ENCODE measurements at places on chromosomes 5 and 9.

DNA sequence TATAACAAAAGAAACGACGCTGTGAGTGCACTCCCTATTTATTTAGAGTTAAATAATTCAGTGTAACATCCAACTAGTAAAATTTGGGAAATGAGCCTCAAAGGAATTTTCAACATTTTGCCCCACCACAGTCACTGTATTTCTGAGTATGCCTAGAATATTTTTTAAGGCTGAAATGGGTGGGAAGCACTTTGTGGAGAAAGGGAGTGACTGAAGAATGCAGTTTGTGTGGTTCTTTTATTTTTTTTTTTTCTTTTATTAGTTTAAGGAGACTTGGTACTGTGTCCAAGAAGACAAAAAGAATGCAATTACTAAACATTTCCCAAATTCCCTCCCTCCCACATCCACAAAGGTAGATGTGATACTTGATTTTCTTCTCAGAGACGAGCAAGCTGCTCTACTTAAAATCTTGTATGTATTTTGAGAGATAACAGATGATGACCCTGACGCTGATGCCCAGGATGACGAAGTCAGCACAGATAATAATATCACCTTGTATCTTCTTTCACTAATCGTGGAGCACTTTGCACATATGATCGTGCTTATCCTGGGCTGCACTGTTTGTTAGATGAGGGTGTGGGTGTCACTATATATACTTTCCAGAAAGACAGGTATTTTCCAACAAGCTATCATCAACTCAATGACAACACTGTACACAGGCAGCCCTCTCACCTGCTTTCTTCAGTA lies 586.3 kb downstream of the RAB3C start:
- no peak for DNase-seq

DNA sequence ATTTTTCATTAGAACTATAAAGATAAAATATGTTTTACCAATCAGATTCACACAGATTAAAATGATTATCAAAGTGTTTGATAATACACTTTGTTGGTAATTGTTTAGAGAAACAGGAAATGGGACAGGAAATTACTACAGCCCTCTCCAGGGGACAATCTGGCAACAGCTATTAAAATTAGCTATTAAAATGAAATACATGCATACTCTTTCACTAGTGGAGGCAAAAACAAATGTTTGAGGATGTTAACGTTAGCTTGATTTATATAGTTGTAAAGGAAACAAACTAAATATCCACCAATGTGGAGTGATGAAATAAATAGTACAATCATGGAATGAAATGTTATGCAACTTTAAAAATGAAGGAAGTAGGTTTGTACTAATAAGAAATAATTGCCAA lies 53.7 kb downstream of the TARS1 start:
- DNase-seq: no peak

GRCh38 chr5:84130006-84130580 lies 254.6 kb downstream of the EDIL3 start:
- no peak for DNase-seq

DNA sequence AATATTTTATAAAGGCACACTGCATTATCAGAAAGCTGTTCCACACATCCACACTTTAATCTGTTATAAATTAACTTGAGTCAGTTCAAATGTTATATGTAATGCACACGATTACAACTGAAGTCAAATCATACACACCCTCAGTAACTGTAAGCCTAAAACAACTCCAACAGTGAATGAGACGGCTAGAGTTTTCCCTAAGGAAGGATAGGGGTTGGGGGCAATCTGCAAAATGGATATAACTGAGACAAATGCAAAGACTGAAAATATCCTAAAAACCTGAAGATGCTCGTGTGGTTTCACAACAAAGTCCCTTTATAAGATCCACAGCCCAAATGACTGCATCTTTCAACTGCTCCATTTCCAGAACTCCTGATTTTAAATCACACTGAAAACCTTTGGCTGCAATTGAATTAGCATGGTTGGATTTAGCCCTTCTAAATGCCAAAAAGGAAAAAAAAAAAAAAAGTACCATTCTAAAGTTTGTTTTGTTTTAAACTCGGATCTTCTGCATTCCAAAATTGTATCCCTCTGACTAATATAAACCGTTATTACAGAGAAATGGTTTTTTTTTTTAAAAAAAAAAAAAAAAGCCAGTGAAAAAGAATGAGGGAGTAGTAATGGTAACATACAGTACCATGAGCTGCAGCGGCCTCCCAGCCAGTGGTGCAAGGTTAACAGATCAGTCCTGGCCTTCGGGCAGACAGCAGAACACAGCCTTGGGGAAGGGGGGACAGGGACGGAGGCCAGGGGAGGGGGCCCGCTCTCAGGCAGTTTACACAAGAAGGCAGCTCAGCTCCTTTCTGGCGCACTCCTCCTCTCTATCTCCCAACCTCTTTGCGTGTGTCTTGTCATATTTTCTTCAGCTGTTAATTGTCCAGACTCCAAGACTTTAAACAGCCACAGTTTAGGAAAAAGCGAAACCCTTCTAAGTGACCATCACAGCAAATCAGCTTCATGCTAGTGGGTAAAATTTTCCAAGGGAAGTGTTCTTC lies 166.1 kb downstream of the BNC2 start:
- peak; percentile 43 for DNase-seq

DNA sequence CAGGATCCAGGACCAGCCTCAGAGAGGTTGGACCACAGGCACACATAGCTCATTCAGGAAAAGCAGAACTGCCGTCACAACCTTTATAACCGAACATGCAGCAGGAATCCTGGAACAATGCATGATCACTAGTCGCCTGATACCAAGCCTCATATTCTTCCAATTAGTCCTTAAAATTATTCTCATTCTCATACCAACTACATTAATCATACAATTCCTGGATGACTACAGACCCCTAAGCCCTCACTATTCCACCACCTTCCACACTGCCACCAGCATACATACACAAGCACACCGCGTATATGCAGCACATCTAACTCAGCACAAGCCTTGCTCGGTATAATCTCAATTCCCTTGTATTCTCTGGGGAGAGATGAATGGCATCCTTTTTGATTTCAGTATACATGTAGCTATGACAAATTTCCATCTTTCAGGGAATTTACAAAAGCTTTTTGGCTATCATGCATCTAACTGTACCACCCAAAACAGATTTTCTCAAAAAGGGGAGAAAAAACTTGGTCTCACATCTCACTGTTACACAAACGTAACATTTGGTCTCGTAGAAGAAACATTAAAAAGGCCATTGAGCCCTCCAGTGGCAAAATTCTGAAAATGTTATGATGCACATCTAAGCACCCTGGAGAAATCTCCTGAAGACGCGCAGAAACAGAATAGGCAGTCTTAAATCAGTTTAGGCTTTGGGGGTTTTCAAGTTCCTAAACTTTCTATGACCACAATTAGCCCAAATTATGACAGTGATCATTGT lies 46.2 kb downstream of the MCTP1 start:
- peak; percentile 8 for DNase-seq

DNA sequence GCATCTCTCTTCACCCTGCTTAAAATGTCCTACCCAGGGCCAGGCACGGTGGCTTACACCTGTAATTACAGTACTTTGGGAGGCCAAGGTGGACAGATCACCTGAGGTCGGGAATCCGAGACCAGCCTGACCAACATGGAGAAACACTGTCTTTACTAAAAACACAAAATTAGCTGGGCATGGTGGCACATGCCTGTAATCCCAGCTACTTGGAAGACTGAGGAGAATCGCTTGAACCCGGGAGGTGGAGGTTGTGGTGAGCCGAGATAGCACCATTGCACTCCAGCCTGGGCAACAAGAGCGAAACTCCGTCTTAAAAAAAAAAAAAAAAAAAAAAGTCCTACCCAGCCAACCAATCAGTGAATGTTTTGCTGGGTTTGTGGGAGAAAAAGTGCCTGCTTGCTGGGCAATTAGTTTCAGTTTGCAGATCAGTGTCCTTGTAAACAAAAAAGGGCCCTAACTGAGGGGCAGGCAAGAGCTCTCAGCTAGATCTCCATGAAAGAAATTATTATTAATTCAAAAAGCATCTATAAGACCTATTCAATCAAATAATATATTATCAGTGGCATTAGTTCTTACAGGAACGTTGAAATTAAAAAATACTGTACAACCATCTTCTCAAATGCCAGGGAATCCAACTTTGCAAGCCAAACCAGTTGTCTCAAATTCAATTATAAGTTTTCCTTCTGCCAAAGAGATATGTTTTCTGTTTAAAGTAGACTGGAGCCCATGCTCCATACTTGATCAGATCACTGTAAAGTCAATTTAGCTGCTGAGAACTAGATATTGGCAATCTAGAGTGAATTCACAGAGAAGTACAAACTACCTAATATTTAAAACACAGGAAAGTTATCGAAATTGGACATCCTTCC lies 3.9 kb downstream of the MEGF9 start:
- peak; percentile 72 for DNase-seq

DNA sequence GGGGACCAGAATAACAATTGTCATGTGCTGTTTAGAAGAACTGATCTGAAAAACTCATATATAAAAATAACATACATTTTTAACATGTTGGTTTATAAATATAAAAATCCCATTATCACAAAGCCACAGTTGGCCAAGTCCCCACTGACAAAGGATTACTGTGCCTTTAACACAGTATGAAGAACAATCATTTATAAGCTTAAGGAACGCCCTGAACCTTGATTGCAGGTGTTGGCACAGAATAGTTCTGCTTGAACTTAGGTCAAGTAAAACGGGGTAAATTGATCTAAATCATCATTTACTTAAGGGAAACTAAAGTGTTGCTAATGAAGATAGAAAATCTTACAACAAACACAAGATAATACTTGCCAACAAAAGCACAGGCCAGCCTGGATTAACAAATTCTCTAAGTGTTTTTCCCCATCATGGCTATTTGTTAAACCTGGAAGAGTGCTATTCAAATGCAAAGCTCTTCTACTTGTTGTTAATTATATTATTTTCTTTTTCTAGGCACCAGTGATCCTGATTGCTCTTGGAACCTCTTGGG lies 46.1 kb downstream of the ASTN2 start:
- DNase-seq: no peak

DNA sequence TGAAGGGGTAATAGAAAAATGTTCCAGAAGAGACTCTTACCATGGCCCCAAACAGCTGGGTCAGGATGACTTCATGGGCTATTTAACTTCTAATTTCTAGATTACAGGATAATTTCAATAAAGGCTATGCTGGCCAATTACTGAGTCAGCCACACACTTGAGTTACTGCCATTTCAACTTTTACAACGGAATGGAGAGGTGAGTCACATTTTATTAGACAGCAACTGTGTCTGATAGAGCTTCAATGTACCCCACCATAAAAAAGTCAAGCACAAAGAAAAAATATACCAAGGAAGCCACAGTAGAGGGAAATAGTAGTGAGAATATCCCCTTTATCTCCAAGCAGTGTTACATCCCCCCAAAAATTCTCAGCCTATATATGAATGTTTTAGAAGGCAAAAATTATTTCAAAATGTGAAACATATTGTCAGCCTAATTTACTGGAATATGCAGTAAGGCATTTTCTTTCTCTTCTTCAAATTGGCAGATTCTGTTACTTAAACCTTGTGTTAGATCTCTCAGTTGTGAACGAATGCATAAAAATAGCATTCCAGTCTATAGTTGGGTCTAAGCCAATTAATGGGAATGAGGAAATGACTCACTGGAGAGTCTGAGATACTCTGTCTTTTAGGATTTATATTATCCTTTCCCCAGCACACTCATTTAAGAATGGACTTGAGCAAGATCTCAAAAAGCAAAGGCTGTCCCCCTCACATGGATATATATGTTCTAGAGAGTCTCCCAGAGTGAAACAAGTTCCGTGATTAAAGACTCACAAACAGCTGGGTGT lies 47.1 kb upstream of the RAI14 start:
- DNase-seq: peak; percentile 96

DNA sequence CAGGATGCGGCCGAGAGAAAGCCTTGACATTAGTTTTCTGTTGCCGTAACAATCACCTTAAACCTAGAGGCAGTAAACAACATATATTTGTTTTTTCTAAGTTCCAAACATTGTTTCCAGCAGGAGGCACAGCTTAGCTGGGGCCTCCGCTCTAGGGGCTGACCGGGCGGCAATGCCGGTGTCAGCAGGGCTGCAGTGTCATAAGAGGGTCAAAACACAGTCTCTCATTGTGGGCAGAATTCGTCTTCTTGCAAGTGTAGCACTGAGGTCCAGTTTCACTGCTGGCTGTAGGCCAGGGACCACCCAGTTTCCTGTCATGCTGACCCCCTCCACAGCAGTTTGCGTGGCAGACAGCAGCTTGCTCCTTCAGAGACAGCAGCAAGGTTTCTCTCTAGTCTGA lies 186.2 kb downstream of the PJA2 start:
- no peak for DNase-seq

DNA sequence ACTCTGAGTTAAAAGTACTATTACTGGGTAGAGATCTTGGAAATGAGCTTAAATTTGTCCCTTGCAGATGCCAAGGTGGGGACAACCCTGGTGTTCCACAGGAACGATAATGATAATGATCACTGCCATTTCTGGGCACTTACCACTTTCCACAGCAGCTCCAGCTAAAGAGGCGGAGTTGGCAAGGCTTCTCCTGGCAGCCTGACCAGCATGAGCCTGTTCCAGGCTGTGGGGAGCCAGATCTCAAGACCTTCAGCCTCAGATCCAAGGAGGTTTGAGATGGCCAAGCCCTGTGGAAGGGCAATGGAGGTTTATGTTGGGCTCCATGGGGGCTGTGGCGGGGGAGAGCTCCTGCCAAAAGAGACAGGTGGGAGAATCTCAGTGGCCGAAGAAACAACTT lies 244.9 kb upstream of the MVB12B start:
- DNase-seq: no peak

- DNase-seq: no peak
Measured at GRCh38 chr9:99027443-99027842, 77.5 kb upstream of the TGFBR1 start.

DNA sequence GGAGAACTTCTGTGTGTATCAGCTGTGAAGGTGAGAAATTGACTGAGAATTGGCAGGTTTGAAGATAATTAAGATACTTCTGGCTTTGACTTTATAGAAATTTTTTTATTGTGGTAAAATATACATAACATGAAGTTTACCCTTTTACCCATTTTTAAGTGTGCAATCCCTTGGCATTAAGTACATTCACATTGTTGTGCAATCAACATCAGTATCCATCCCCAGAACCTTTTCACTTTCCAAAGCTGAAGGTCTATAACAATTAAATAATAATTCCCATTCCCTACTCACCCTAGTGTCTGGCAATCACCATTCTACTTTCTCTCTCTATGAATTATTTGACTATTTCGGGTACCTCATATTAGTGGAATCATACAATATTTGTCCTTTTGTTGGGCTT lies 69.9 kb downstream of the ACTBL2 start:
- DNase-seq: no peak

Measured in mesenchymal stem cell (in vitro differentiated cells and primary cell).